ENCODE measurements at places on chromosomes 7 and 10. TPM values are rescaled to one million over a fixed set of nuclear protein-coding genes. Genes with fewer than 3 reads are reported as not detected.

GRCh38 chr7:93036149-93036640, 81.6 kb downstream of the SAMD9 start:
- DNase-seq = no peak

- no peak for DNase-seq
Measured at GRCh38 chr10:124650263-124650662, 93.9 kb downstream of the FAM53B start.

DNA sequence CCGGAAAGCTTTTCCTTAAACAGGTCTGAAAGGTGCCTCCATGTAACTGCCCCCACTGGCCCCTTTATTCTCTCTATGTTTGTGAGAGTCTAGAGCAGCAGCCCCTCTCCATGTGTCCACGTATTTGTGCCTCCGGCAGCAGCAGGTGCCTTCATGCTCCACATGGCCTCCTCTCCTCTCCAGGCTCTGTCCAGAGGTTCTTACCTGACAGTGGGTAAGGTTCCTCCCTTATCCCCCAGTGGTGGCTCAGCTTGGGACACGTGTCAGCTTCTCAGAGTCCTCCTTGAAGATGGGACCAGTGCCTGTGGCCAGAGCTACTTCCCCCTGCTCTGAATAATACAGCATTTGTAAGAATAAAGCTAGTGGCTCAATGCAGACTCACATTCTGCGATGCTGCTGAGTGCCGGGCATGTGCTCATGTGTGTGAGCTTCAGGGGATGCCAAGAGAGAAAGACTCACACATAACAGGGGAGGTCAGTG, 7.9 kb downstream of the CALML3 start:
- DNase-seq = no peak

DNA sequence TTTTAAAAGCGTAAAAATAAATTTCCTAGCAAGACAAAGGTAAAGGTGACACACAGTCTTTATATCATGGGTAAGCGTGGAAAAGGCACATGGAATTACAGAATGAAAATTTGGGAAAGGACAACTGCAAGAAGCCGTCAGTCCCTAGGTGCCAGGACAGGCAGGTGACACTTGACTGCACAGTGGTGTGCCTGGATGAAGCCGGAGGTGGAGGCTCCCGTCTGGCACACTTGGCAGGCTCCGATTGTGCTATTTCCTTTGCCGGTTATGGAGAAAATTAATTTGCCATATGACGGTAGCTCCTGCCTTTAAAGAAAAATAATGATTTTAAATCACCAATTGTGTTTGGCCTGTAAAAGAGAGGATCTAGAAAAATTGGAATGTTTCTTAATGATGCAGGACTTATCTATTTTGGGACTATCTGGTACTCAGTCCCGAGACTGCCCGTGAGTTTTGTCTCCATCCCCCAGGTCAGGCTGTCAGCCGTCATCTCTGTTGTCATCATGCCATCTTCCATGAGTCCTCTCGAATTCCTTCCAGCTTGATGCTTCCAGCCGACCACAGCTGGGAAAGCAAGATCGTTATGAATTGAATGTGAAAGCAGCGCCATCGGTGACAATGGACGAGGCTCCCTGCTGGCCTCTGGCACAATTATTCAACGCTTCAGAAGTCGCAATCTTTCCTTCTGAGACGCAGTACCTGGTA, 56.2 kb upstream of the MGMT start:
- DNase-seq = no peak

DNA sequence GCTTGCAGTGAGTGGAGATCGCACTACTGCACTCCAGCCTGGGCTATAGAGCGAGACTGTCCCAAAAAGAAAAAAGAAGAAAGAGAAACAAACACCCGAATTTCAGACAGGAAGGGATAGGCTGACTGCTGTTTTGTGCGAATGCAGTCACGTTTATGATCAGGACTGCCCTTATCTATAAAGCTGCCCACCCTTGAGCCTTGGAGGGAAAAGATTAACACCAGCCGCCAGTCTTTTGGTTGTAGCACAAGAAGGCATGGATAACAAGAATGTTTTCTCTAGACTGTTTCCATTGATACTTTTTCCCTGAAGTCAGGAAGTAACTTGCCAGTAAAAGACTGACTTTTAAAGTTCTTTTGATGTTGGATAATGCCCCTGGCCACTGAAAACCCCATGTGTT, 314.0 kb downstream of the BICC1 start:
- DNase-seq = no peak

GRCh38 chr10:119862524-119862923, 10.1 kb downstream of the MCMBP start:
- DNase-seq = no peak

DNA sequence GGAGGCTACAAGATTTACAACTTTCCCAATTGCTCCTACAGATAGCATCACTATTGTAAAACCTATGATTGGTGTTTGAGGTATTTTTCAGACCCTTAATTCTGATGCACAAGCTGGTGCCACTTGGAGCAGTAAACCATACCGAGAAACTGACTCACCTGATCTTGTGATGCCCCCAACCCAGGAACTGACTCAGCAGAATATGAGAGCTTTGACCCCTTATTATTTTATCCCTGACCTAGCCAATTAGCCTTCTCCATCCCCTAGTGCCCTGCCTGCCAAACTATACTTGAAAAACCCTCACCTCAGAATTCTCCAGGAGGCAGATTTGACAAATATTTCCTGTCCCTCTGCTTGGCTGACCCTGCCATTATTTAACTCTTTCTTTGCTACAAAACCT, 585.9 kb upstream of the GHITM start:
- DNase-seq = no peak

DNA sequence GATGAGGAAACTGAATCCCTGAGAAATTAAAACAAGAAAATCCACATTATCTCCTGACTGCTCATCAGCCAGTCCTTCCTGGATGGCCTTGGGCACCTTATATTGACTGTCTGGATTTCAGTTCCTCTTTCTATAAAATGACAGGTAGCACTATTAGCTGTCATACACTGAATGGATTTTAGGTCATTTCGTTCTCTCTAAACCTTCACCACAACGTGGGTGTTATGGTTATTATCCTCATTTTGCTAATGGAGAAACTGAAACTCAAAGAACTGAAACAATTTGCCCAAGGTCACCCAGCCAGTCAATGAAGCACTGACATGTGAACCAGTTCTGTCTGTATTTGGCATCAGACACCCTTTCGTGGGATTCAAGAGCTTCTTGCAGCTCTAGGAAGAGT, 193.8 kb downstream of the CYP26A1 start:
- DNase-seq = no peak

DNA sequence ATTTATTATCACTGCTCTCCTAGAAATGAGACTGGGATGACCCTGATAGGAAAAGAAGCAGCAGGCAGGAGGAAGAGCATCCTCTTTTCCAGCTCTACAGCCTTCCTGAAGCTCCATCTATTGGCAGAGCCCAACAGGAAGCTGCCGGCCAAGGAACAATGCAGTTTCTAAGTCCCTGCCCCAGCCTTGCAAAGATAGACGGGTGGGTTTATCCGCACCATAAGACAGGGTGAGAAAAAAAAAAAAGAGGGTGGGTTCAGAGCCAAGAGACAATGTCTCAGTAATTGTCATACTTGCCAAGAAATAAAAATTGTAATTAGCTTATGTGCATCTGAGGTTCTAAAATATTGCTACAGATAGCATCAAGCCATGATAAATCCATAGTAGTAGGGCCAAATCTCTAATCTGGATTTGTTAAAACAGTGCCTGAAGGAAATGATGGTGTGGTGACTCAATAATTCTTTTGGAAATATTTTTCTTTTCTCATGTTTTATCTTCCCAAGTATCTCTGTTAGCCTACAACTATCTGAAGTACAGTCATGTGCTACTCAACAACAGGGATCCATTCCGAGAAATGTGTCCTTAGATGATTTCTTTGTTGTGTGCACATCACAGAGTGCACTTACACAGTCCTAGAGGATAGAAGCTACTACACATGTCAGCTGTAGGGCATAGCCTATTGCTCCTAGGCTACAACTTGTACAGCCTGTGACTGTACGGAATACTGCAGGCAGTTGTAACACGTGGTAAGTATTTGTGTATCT, 242.9 kb upstream of the CXCL12 start:
- peak; percentile 68 for DNase-seq

DNA sequence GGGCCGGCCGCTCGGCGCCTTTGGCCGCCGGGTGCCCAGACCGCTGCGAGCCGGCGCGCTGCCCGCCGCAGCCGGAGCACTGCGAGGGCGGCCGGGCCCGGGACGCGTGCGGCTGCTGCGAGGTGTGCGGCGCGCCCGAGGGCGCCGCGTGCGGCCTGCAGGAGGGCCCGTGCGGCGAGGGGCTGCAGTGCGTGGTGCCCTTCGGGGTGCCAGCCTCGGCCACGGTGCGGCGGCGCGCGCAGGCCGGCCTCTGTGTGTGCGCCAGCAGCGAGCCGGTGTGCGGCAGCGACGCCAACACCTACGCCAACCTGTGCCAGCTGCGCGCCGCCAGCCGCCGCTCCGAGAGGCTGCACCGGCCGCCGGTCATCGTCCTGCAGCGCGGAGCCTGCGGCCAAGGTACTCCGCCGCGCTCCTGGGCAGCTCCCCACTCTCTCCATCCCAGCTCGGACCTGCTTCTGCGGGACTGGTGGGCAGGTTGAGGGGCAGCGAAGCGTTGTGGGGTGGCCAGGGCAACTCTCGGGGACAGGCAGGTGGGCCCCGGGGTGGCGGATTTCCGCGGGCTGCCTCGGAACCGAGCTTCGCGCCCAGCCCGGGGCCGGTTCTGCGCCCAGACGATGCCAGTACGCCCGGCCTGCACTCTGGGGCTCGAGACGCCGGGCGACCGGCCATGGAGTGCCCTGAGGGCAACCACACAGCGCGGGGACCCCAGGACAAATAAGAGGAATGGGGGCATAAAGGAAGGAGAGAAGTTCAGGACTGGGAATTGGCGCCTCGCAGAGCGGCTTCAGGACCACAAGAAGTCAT, 578 bp downstream of the HTRA1 start:
- no peak for DNase-seq

DNA sequence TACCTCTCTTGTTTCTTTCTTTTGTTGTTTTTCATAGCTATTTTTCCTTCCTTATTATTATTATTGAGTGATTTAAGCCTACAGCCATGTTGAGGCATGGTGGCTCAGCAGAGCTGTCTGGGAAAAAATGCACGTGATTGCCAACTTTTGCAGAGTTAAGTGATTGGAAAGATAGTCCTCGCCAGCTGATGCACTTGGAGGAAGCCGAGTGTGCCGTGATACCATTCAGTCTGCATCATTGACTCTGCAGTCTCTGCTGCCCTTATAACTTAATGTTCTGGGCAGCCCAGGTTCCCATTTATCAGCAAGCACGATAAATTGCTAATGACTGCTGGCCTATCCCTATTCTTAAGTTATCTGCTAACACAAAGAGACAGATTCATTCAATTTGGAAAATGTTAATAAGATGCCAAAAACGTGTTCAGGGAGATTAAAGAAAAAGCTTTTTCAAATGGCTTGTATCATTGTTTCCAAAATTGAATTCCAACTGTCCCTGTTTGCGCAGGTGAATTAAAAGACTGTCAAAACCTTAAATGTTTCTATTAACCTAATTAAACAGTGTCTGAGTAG, 232.9 kb upstream of the NPY start:
- DNase-seq = no peak

DNA sequence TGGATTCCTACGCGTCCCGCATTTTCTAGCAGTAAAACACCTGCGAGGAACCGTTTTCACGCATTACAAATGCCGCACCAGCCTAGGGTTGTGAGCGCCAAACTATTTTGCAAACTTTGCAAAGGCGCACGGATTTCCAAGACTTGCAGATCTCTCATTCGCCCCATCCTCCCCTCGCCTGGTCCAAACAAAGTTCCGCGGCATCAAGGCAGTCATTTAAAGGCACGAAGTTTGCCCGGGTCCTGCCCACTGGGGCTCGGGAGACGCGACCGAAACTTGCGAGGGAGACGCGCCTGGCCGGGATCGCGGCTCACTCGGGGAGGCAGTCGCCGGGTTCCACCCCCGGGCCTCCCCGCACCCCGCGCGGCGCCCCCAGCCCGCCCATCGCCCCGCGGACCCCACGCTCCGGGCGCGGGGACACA, 613 bp downstream of the USP6NL start:
- DNase-seq = peak; percentile 37

GRCh38 chr7:94941844-94942632, 34.6 kb downstream of the PPP1R9A start:
- DNase-seq = no peak

DNA sequence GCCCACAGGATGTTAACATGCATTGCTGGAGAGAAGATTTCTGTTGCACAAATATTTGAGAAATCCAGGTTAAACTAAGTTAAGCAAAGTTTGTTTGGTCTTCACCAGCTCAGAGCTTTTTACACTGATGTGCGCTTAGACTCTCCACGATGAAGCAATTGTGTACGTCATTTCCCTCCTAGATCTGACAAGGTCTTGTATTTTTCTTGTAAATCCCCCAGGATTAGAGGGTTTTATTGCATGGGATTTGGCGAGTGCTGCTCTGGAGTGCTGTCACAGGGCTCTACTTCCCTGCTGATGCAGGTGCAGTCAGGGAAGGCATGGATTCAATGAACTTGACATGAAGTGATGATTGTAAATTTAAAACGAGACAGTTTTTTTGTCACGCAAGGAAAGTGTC, 173.3 kb downstream of the PDE1C start:
- peak; percentile 40 for DNase-seq

The TSPAN12 gene
- total RNA-seq = 0.72 TPM

The ZKSCAN1 gene
- 30.3 TPM for total RNA-seq

The PPP1R3A gene
- total RNA-seq = not detected

The KIAA1217 gene
- 3.4 TPM for total RNA-seq

Data from IMR-90 (cell line).